ENCODE measurements at places on chromosomes 7 and 10.

GRCh38 chr7:32167256-32167655 lies 97.0 kb upstream of the PDE1C start:
- DNase-seq, result no peak

GRCh38 chr7:23121165-23121564 lies 15.6 kb downstream of the KLHL7 start:
- DNase-seq, result no peak

- DNase-seq, result no peak
Measured at GRCh38 chr7:48028938-48029337, at the start of gene SUN3. Gene SUN3, minus strand, starts transcription at chr7:48029107. Its CDS starts 169 bp downstream, at chr7:48028938.

DNA sequence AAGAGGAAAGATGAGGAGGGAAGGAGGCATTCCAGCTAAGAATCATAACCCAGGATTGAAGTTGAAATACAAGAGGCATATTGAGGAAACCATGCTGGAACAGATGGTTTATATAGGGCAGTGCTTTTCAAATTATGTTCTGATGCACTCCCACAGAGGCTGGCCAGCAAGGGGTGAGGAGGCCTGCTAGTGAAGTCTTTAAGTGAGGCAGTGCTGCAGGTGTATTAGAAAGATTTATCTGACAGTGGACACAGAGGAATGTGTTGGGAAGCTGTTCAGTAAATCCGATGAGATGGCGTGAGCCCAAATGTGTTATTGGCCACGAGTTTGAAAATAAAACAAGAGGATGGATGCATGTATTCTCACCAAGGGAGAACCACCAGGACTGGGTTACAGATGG lies 28.6 kb downstream of the REEP3 start:
- DNase-seq, result no peak

- DNase-seq, result no peak
Measured at GRCh38 chr7:100864263-100864845, 2.8 kb upstream of the TRIP6 start.

GRCh38 chr10:62794306-62794705 lies 10.2 kb upstream of the ADO start:
- DNase-seq, result no peak

DNA sequence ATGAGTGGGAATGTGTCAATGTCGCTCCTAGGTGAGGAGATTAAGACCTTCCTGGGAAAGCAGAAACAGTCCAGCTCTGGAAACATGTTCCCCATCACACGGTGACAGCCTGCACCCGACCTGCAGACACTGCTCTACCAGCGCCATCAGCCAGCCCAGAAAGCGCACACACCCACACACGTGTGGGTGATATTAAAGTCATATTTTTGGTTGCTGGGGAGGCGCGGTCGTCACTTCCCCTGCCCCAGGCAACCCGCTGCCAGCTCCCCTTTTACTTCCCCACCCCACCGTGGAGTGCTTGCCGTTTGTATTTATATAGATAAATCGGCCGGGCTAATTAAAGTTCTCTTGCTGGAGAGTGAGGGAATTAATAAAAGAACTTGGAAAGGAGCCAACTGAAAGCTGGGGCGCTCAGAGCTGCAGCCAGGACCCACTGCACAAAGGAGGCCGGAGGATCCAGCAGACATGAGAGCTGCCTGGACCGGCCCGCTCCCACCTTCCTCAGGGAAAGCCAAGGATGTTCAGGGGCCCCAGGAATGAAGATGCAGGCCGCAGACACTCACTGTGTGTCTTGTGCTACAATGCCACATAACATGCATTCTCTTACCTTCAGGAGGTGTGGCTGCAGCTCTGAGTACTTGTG lies 145.2 kb upstream of the UNC5B start:
- no peak for DNase-seq

GRCh38 chr7:77393954-77394353 lies 22.2 kb downstream of the GSAP start:
- no peak for DNase-seq

Measured in SHP77 (cell line).